ENCODE measurements at places on chromosomes 2 and 18.

DNA sequence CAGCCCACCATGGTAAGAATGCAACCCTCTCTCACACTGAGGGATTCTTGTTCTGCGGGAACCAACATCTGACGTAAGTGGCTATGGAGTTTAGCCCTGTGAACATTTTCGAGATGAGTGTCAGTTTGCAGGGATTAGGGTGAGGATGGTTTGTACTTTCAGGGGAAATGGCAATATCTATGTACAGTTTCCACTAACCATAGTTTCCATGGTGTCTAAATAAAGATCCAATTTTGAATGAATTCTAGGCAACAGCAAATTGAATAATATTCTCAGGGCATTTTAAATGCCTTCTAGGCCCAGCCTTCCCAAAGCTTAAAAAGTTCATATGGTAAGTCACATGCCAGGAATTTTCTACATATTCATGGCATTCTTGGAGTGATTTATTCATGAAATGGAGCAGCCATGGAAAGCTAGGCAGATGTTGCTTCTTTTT, 105.4 kb upstream of the MMADHC start:
- no peak for DNase-seq

DNA sequence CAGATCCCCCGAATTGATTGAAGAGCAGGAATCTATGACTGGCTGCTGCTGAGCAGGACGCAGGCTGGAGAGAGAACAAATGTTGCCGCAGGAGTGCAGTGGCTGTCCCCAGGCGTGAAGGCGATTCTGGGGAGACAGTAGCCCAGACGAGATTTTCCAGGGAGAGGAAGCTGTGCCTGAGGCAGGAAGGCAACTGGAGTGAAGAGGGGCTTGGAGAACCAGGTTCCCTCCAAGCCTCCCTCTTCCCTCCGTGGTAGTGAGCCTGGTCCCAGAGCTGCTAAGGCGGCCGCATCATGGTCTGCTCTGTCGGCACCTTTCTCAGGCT, 1.3 kb upstream of the NPPC start:
- DNase-seq: no peak

GRCh38 chr18:45386041-45386655, 229.1 kb upstream of the SLC14A2 start:
- DNase-seq: no peak

DNA sequence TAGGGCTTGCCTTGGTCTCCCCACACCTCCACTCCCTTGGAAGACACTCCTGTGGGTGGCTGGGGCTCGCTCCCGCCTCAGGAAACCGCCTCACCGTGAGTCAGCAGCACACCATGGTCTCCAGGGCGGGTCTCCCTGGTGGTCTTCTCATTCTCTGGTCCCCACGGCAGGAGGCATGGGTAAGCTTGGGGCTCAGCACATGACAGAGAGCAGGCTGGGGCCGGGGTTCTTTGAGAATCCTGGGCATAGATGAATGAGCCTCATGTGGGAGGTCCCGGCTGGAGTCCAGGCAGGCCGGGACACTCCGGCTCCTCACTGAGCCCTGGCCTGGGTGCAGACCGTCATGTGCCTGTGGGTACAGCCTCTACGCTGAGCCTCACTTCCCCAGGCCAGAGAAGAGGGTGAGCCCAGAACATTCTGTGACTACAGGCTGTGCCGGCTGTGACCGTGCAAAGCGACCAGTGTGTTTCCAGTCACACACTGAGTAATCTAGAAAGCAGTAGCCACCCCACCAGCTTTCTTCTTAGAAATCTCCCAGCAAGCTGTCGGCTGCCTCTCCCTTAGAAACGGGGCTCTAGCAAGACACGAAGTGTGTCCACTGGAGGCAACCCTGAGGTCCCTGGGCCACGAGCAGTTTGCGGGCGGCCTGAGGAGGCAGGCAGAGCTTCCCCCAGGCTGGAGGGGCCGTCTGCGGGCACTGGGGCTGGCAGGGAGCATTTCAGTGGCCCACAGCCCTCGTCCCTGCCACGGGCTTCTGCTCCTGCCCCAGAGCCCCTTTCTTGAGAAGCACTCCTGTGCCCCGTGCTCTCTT, 93.1 kb downstream of the RHOB start:
- DNase-seq: no peak

- DNase-seq: no peak
Measured at GRCh38 chr18:3493501-3494244, 43.7 kb downstream of the TGIF1 start.

GRCh38 chr2:26363323-26363722, 16.7 kb upstream of the ADGRF3 start:
- DNase-seq: no peak

DNA sequence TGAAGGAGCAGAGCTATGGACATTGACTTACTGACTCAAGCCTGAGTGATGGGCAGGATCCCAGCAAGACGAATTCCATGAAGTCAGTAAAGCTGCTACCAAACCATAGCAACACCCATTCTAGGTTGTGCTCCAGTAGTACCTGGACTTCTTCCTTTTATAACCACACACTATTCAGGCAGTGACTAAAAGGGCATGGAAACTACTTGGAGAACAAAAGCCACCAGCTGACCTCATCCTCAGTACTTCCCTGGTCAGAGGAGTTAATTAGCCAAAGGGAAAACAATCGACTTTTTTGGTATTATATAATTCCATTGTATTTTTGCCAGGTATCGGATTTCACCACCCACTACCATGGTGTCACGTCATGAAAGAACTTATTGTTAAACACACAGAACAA, 237.1 kb downstream of the TTC32 start:
- DNase-seq: no peak

All from stimulated activated CD8-positive, alpha-beta memory T cell treated with anti-CD3 and anti-CD28 coated beads, Interleukin-2, amount 100 ng/mL, for 1 hour (primary cell).